ENCODE measurements at places on chromosomes 7 and 10.
A peak's percentile ranks its signal among the peaks of the same experiment; 100 is the strongest.

- no peak for DNase-seq
Measured at GRCh38 chr7:30918676-30919075, 7.0 kb downstream of the AQP1 start.

DNA sequence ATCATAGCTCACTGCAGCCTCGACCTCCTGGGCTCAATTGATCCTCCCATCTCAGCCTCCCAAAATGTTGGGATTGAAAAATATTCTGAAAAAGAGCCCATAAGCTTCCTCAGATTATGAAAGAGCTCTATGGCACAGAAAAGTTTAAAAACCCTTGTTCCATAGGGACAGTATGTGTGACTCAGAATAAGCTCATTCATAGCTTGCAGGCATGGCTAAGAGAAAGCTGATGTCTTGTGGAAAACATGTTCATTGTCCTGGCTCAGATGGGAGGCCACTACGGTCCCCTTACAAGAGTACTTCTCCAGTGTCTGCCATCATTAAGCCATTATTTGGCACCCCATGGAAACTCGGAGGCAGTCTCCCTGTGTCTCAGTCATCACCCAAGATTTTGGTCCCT is 64.0 kb downstream of the CCDC3 start:
- no peak for DNase-seq

- no peak for DNase-seq
Measured at GRCh38 chr7:151851782-151852181, 25.1 kb downstream of the PRKAG2 start.

GRCh38 chr7:108497082-108497725 is 28.7 kb downstream of the PNPLA8 start:
- peak; percentile 45 for DNase-seq

- no peak for DNase-seq
Measured at GRCh38 chr7:98200364-98200763, 10.9 kb upstream of the BHLHA15 start.

DNA sequence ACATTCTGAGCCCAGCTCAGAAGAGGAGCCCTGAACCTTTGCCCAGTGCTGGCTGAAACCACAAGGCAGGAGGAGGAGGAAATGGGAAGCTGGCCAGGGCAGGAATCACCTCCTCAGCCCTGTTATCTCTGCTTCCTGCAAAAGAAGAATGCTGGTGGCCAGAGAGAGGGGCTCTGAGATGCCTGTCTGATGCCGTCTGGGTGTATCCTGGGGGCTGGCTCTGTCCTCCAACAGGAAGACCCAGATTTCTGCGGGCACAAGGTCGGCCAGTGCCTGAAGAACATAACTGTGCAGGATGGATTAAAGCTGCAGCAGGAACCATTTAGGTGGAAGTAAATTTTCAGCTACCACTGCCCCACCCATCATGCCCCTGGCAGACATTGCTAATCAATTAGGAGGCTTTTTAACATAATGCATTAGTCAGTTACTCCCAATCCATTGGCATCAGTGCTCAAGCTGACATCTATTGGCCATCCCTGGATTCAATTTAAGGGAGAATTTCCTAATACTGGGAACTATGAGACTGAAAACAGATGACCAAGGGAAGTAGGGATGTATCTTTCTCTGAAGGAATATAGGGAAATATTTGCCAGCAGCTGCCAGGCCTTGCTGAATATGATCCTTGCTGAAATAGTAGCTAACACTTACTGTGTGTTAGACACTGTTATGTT is 67.7 kb downstream of the COL13A1 start:
- no peak for DNase-seq

GRCh38 chr7:139340808-139341057 is 404 bp upstream of the FMC1 start:
- no peak for DNase-seq

GRCh38 chr10:76497666-76498065 is 1066.2 kb downstream of the LRMDA start:
- no peak for DNase-seq

- no peak for DNase-seq
Measured at GRCh38 chr7:1257221-1257620, 24.5 kb downstream of the UNCX start.
